NCI-H187 treated with DMSO at 0.1 percent for 48 hours (cell line): ENCODE measurements at places on chromosomes 7 and 10.
A peak's percentile ranks its signal among the peaks of the same experiment; 100 is the strongest.

DNA sequence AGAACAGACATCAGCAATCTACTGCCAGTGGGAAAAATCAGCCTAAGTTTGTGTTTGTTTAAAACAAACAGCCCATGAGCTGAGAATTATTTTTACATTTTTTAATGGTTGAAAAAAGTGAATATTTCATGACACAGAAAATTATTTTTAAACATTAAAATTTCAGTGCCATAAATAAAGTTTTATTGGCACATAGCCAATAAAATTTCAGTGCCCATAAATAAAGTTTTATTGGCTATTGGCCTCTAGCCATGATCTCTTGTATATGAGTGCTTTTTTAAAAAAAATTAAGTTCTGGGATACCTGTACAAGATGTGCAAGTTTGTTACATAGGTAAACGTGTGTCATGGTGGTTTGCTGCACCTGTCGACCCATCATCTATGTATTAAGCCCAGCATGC, 305.9 kb downstream of the HPSE2 start:
- no peak for DNase-seq

GRCh38 chr7:99579956-99580777, 17.9 kb upstream of the TMEM225B start:
- DNase-seq, result no peak

DNA sequence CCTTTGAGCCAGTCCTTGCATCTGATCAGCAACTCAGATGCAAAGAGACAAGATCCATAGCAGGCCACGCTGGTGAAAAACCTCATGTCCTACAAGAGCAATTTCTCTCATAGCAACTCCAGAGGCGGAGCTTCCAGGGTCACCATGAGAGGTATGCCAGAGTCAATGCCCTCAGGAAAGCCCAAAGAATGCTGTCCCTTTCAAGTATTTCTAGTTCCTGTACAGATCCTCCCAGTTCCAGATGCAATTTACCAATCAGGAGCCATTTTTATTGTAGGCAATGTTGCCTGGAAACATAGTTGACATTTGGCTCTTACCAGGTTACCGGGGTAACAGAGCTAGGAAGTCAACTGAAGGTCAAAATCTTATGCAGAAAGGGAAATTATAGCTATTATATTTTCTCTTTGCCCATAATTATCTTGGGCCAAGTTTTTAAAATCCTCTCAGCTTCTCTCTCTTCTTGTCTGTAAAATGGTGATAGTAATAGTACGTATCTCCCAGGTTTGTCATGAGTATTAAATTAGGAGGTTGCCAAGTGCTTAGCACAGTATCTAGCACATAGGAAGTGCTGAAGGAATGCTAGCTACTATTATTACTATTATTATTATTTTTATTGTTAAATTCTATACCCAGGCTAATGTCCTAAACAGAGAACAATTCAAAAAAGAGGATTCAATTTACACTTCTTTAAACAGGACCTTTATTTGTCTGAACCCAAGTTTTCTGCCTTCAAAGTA, 46.3 kb upstream of the TM9SF3 start:
- DNase-seq, result no peak

GRCh38 chr7:20388084-20388483, 57.4 kb downstream of the ITGB8 start:
- no peak for DNase-seq

DNA sequence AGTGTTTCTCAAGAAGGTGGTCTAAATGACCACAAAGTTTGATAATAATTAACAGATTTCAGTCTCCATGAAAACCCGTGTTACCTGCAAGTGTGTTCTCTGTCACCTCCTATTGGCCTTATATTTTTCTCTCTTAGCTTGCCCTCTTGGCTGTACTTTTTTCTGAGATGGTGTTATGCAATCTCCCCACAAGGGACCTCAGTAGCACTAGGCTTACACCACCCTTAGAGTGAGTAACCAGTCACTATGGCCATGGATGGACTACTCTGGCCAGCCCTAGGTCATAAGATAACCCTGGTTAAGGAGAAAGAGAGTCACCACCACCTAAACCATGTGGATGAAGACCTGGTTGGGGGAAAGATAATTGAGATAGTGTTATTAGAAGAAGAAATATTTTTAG, 76.8 kb downstream of the NPSR1 start:
- DNase-seq, result no peak

DNA sequence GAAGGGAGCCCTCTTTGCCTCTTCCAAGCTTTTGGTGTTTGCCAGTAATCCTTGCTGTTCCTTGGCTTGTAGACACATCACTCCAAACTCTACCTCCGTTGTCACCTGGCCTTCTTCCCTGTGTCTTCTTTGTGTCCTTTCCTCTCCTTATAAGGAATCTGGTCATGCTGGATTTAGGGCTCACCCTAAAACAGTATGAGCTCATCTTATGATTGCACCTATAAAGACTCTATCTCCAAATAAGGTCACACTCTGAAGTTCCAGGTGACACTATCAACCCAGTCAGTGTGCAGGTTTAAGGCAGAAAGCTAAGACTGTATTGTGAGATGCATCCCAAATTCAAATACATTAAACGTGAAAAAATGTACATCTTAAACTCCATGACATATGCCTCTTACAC, 49.0 kb upstream of the ZRANB1 start:
- no peak for DNase-seq

DNA sequence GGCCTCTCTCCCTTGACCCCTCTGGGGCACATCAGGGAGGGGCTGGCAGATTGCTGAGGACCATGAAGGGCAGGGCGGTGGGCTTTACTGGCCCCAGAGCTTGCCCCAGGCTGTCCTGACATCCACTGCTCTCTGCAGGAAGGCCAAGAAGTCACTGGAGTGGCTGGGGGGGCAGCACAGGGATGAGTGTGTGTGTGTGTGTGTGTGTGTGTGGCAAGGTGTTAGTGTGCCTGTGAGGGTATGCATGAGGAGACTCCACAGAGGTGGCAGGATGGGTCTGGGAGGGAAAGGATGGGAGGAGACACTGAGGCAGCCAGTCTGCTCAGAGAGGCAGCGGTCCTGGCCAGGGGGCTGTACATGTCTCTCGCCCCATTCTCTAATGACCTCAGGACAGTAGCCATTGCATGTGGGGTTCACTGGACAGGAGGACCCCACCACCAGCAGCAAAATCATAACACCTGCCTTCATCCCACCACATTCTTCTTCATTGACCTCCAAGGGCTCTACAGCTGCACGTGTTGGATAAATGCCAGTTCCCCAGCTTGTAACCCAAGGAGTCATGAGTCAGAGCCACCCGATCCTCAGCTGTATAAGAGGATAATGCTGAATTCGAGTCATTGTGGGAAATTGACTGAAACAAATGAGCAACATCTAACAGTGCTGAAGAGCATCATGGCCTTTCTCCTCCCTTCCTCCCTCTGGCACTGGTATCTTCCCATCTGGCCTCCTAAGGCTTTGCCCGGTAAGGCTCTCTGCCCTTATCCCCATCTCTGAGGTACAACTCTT, 720.5 kb downstream of the GRID1 start:
- peak; percentile 16 for DNase-seq

GRCh38 chr7:74306004-74306729, 17.0 kb downstream of the CLIP2 start:
- no peak for DNase-seq

DNA sequence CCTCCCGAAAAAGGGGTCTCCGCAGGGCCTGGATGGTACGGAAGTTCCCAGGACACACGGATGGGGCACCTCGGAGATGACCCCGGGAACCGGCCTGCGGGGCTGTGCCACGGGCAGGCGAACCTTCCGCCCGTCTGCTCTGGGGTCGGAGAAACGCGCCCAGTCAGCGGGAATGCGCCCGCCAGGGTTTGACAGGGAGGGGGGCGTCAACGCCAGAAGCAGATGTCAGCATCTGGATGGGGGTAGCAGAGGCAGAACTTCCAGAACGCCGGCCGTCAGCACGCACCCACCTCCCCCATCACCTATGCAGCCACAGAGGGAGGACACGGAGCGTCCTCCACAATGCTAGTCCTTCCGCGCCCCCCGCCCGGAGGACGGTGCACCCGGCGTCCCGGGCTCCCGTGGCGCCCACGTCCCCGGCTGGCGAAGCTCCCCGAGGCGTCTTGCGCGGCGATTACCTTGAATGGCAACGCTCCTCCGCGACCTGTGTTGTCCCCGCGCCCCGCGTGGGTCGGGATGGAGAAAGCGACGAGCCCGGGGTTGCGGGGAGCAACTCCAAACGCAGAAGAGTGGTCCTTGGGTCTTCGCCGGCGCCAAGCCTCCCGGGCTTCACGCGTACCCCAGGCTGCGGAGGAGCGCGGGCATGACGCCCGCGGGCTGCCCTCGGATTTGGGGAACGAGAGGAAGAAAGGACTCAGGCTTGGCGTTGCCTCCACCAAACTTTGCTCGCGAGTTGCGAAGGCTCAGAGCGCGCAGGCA, 561 bp downstream of the FGFR2 start:
- DNase-seq, result no peak

GRCh38 chr10:8700689-8701088, 646.2 kb downstream of the GATA3 start:
- DNase-seq, result no peak

DNA sequence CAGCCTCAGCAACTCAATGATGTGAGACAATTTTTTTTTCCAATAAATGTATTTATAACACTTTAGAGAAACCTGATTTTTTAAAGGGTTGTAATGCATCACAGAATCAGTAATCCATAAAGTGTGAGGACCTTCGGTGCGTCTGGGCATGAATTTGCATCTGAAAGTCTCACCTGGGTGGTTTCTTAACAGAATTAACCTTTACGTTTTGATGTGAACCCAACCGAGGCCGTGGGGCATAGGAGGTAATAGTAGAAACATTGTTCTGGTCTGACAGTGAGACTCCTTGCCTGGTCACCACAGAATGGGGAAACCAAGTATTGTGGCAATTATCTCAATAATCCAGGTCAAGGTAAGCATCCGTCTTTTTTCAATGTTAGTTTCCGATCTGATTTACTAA, 114.6 kb downstream of the PRKCQ start:
- DNase-seq, result no peak

GRCh38 chr7:40232242-40232893, 97.6 kb downstream of the SUGCT start:
- DNase-seq, result no peak

DNA sequence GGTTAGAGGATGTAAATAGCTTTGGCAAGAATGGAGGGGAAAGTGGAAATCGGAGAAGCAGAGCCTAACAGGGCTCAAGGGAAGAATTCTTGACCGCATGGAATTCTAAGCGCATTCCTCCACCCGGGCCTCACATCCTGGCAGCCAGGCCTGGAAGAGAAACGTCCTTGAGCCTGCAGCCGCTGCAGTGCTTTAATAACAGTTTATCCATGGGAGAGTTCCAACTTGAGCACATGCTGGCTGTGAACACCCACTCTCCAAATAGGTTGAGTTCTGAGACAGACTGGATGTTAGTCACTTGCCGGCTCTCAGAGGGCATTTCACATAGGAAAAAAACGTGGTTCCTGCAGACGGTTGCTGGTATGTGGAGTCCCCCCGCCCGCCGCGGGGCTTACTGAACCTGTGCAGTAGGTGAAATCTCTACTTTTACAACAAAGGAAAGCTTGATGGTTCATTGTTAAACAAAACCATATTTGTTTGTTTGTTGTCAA, 61.4 kb upstream of the STEAP1B start:
- DNase-seq, result no peak

DNA sequence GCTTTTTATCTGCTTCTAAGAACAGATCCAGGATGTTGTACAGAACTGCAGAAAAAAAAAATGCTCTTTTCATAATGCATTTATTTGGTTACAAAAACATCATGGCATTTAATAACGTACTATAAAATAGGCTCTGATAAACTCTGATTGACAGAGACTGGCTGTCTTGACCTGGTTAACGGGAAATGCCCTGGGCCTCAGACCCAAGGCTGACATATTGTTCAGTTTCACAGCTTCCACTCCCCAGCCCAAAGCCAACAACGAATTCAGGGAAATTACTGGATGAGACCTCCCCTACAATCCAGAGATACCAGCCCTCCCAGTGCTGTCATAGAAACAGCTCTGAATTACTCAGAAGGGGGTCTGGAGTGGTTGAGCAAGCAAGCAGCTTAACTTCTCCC, 260.1 kb downstream of the CREB5 start:
- no peak for DNase-seq

DNA sequence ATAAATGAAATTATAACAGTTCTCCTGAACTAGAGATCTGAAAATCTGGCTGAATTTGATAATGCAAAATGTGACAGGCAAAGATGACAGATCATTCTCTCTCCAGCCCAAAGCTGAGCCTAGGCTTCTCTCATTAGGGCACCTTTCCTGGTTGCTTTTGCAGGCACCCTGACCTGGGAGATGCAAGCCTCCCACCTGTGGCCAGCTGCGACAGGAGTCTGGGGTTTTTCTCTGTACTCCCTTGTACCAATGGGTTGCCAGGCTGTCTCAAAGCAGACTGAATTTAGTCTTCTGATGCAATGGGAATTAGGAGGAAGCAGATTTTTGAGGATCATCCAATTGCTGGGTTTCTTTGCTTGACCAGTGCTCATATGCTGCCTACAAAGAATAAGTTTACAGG, 85.0 kb upstream of the EFCAB10 start:
- DNase-seq, result no peak

DNA sequence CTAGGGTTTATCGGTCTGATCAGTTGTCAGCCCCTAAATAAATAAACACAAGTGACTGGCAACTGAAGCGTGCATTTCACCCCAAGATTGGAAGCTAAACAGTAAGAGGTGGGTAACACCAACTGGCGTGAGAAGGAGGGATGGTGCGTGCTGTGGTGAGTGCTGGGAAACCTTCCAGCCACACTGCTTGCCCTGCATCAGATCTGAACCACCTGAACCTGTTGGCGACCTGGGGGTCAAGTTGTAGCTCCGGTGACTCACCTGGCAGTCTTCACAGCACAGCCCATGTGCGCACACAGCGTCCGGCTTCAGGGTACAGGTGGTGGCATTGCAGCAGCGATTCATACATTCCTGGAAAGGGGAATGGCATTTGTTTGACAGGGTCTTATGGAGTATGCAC, 170.1 kb downstream of the FANK1 start:
- no peak for DNase-seq

DNA sequence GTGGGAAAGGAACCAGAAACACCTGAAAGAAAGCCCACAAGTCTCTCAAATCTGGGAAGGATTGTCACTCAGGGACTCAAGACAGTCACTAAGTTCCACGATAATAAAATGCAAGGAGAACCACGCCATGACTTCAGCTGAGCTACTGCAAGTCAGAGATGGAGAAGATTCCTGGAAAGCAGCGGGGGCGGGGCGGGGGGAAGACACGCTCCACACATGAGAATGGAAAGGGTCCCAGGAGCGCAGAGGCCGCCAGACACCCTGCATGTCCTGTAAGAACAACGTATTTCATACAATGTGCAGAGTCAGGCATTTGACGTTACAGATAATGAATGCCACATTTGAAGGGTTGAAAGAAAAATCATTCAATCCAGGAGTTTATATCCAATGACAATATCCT, 448.1 kb downstream of the PTPRN2 start:
- no peak for DNase-seq

- no peak for DNase-seq
Observed at GRCh38 chr7:157139810-157140510, 1.2 kb downstream of the UBE3C start.

GRCh38 chr10:69180525-69181204, 631 bp downstream of the SUPV3L1 start:
- DNase-seq, result no peak

- no peak for DNase-seq
Observed at GRCh38 chr7:156722043-156722826, 81.7 kb downstream of the RNF32 start.

GRCh38 chr7:17706734-17707133, 233.6 kb downstream of the SNX13 start:
- DNase-seq, result no peak

GRCh38 chr10:106682175-106682574, 482.3 kb downstream of the SORCS1 start:
- no peak for DNase-seq

GRCh38 chr7:979151-979550, 3.8 kb upstream of the COX19 start:
- no peak for DNase-seq
